ENCODE measurements at places on chromosomes 2 and 18.

- DNase-seq, result no peak
These were observed 91.9 kb upstream of the RASGRP3 start for GRCh38 chr2:33384599-33384961.

GRCh38 chr2:28477087-28477486, 18.8 kb upstream of the PLB1 start:
- DNase-seq, result no peak

DNA sequence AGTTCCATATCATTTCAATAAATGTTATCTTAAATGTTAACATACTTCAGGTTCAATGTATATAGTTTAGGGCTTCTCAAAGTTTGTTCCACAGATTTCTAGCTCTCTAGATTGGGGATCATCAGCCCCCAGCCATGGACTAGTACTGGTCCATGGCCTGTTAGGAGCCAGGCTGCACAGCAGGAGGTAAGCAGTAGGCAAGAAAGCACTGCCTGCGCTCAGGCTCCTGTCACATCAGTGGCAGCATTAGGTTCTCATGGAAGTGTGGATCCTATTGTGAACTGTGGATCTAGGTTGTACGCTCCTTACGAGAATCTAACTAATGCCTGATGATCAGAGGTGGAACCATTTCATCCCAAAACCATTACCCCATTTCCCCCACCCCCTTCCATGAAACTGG, 531.1 kb downstream of the PARD3B start:
- DNase-seq, result no peak

GRCh38 chr2:33583194-33583938, 15.7 kb downstream of the FAM98A start:
- DNase-seq, result peak; percentile 25

DNA sequence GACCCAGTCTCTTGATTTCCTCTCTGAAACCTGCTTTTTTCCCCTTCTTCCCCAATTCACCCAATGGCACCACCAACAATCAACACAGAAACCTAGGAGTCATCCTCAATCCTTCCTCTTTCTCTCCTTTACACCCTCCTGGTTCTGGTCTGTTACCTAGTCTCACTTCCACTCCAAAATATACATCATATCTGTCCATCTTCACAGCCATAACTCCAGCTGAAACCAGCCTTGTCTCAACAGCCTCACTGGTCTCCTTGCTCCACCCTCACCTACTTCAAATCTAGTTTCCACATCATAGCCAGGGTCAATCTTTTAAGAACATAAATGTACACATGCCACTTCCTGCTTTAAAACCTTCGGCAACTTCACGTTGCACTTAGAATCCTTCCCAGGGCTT, 11.8 kb upstream of the TWSG1 start:
- DNase-seq, result no peak
